Spinal cord (tissue), 10 donors: ENCODE measurements at places on chromosomes 3 and 15. TPM values are rescaled to one million over a fixed set of nuclear protein-coding genes. Genes with fewer than 3 reads are reported as not detected.
A peak's percentile ranks its signal among the peaks of the same experiment; 100 is the strongest.

DNA sequence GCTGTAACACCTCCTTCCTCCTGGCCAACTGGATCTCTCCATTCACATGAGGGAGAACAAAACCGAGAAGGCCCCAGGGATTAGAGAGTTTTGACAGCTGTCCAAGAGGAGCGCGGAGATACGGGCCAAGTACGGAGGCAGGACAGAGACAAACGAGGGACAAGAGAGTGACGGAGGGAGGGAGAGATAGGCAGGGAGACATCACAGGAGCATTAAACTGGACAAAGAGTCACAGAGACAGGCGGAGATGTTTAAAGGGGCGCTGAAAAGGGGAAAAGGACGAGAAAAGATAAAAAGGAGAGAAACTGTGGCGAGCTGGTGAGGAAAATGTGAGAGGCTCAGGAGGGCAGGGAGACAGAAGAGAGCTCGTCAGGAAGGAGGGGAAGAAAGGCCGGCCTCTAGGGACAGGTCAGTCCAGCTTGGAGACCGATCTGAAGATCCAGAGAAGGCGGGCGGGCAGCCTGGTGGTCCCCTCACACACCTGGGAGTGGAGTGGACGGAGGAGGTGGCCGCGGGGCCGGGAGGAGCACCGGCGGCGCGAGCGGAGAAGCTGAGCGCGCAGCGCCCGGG is 40.5 kb upstream of the ROPN1 start:
- peak; percentile 92 for DNase-seq

Gene SELENOK
- total RNA-seq: 118 TPM

DNA sequence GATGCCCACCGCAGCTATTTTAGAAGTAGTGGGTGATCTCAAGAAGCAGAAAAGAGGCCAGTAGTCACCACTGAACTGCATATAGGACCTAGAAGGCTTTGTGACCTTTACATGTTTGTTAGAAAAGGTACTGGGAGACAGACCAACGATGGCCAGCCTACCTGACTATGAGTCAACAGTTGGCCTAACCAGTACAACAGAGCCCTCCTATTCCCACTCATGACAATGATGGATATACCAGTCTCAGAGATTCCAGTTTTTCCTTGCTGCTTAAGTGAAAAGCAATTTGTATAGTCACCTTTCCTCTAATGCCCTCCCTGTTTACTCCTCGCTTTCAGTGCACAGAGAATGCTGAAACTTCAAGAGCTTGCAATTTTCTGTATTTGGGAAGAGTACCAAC is 86.6 kb upstream of the PPIB start:
- no peak for DNase-seq

GRCh38 chr15:70029297-70029701 is 68.4 kb downstream of the TLE3 start:
- DNase-seq: no peak

DNA sequence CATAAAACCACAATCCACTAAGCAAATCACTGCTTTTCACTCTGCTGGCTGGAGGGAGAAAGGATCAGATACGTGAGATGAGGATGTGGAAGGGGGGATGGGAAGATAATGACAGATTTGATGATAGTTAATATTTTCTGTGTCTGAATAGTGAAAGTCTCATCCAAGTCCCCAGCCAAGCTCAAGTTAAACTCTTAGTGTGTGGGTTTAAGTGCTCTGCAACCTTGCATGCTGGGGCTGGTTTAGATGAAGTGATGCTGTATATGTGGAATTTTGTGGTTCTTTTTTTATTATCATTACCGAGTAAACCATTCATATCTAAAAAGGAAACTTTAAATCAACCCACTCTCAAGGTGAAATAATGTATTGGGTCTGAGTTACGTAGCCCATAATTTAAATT is 111.0 kb downstream of the TPRG1 start:
- DNase-seq: no peak

Gene ERC2
- total RNA-seq: 24.0 TPM

GRCh38 chr3:171240504-171240835 is 213.9 kb upstream of the SLC2A2 start:
- DNase-seq: no peak

Gene GABRB3
- total RNA-seq: 79.5 TPM
